Effector CD4-positive, alpha-beta T cell (primary cell): ENCODE measurements at places on chromosomes 5 and 9.

GRCh38 chr5:142011572-142012185 is 1.1 kb downstream of the GNPDA1 start:
- no peak for DNase-seq

- no peak for DNase-seq
Measured at GRCh38 chr5:20678814-20679298, 690.9 kb upstream of the CDH18 start.

GRCh38 chr9:107816561-107817021 is 327.0 kb upstream of the KLF4 start:
- no peak for DNase-seq

GRCh38 chr9:76453785-76454184 is 5.2 kb upstream of the GCNT1 start:
- no peak for DNase-seq

DNA sequence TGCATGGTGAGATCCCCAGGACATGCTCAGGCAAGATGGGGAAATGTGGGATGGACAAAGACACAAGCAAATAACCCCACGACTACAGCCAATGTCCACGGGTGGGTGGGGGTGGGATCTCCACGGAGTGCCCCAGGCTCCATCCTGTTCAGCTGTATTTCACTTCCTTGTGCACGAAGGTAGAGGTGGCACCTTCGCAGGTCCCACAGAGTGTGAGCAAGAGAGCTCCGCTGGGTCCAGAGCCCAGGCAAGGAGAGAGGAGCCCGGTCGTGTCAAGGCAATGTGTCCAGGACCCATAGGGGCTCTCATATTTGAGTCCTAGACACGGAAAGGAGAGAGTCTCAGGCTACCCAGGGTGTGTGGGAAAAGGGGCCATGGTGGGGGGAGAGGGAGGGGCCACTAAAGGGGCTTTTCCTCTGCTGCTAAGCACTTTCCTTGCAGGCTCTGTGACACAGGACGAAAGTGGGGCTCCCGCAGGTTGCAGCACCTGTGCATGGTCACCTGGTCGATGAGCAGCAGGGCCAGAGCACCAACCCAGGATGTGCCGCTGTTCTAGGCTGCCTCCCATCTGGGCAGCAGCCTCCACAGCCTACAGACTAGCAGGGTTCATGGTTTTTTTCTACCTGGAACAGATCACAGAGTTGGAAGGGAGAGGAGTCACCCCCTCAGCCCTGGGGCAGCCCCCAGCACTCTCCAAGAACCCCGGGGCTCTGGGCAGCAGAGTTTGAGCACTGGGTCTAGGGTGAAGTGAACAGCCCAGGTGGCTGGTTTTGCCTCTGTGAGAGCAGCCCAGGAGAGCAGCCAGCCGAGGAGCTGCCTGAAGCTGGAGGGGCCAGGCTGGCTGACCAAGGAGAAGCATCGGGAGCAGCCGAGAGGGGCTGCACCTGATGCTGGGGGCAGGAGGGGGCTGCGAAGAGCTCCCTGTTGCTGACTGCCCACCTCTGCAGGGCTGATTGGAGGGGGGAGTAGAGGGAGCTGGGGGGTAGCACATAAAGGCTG is 100.7 kb upstream of the MVB12B start:
- no peak for DNase-seq

GRCh38 chr9:81814794-81815464 is 113.3 kb upstream of the SPATA31D4 start:
- DNase-seq: no peak

DNA sequence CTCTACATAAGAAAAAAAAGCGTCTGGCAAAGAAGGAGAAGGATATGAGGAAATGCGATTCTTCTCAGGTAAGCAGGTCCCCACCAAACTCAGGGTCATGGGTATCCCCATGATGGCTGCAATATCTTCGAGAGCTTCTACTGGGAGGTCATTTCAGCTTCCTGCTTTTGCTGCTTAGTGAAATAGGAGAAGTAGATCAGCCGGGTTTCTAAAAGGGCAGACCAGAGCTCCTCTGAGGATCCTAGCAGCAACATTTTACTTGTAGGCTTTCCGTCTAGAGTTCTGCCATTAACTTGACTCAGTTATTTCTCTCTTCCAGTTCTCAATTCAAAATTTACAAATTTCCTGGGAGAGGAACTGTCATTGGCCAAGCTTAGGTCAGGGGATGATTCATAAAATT is 134.7 kb downstream of the DPYSL3 start:
- DNase-seq: no peak

DNA sequence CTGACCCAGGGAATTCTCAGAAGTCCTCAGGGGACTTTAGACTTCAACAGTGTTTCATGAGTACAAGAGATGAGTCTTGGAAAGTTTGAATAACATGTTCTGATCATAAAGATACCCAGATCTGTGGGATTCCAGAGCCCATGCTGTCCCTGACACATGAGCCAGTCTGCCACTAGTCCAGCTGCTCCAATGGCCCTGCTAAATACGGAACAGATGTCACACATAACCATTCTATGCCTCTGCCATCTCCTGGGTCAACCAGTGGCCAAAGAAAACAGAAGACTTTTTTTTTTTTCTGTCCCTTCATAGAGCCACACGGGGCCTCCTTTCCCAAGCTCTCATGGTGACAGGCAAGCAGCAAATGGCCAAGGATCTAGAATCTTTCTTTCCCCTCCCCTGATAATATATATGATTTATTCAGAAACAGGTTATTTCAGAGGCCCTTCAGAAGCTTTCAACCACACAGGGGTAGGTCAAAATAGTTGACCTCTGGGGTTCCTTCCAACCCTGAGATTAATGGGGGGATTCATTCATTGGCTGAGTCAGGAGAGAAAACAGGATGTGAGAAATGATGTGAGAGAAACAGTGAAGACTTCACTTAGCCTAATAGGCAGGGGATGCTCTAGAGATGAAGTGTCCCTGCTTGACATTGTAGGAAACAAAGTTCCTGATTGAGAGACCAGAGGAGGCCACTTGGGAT is 367.7 kb downstream of the CDK5RAP2 start:
- DNase-seq: no peak

- DNase-seq: no peak
Measured at GRCh38 chr5:124957063-124957462, 210.6 kb upstream of the ZNF608 start.

DNA sequence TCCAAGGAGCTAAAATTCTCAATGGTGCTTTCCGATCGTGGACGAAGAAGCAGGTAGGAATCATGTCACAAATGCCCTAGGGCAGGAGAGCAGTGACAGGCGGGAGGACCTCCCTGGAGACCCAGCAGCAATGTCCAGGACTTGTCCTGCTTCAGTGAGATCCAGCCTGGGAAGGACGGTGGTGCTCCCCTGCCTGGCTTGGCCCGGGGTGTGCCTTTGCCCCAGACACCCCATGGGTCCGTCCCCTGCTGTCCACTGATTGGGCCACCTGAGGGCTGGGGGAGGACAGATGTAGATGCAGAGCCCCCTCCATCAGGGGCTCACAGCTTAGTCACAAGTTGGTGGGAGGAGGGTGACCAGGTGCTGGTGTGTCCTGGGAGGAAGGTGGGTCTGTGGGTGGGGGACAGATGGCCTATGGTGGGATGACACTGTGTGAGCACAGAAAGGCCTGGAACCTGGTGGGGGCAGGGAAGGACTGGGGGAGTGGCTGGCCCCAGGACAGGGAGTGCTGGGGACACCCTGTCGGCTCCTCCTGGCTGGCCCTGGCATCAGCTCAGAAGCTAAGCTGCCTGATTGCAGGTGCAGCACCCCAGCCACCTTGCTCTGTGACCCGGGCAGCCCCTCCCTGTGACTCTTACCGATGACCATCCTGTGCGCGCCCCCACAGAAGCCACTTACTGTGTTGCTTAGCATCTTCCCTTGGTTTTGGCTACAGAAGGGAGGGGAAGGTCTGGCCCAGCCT is 82.0 kb downstream of the PHF2 start:
- DNase-seq: no peak

DNA sequence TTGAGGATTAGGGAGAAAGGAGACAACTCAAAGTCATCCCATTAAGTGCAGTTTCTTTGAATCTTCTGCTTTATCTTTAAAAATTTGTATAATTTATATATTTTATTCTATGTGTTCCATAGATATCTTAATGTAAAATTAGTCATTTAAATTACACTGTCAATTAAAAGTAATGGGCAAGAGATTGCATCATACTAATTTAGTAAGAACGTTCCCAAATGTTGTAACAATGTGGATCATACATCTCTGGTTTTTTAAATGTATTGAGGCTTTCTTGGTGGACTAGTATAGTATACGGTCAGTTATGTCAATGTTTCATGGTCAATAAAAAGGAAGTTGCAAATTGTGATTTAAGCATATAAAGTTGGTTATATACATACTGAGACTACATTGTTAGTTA is 6.2 kb downstream of the TSLP start:
- no peak for DNase-seq

- no peak for DNase-seq
Measured at GRCh38 chr5:6448622-6449464, at the start of gene UBE2QL1. TSS of gene UBE2QL1 (plus strand) at chr5:6448859. CDS start at chr5:6448894, 35 bp downstream.

DNA sequence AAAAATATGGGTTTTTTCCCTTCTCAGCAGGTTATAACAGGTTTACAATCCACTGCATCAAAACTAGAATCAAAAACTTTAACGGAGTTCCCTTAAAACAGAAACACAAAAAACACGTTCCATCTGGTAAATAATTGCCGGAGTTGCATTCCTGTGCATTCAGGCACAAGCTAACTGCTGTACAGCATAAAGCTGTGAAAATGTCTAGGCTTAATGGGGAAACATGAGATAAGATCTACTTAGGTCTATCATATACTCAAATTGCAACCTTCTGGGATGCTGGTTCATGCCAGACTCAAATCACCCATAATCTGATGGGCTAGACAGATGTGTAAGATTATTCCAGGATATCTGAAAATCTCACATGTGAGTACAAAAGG is 265.3 kb downstream of the DOCK8 start:
- no peak for DNase-seq

GRCh38 chr5:129951039-129951438 is 46.8 kb downstream of the CHSY3 start:
- no peak for DNase-seq

DNA sequence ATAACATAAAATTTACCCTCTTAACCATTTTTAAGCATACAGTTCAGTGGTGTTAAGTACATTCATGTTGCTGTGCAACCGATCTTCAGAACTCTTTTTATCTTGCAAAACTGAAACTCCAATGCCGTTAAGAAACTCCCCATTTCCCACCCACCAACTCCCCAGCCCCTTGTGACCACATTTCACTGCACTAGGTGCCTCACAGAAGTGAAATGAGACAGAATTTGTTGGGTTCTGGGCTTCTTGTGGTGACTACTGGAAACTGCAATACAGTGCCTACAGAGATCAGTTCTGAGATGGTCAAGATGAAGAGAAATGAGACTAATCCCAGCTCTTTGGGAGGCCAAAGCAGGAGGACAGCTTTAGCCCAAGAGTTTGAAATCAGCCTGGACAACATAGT is 202.1 kb upstream of the SLC30A5 start:
- DNase-seq: no peak
